ENCODE measurements at places on chromosomes 2 and 18. TPM values are rescaled to one million over a fixed set of nuclear protein-coding genes. Genes with fewer than 3 reads are reported as not detected.
A peak's percentile ranks its signal among the peaks of the same experiment; 100 is the strongest.

C2orf66 gene
- total RNA-seq: not detected

DNA sequence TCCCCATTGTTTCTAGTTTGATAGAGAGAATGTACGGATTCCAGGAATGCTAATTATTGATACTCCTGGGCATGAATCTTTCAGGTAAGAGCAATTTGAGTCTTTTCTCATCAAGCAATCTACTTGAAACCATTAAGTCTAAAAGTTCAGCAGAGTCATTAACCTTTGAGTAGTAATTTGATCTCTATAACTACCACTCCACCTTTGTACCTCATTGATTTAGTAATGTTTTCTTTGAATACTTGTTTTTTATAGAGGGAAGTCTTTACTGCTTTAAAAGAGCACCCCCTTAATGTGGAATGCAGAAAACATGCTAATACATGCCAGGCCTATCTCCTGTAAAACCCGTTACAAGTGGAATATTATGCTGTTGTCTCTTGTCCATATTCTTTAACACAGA lies 45.0 kb downstream of the EIF5B start:
- H3K27me3 ChIP-seq: no peaks in the 10 kb centered on the region
- no peaks in the 10 kb centered on the region for H3K4me1 ChIP-seq
- H3K4me3 ChIP-seq: no peak overlapping the region

- no peaks in the 10 kb centered on the region for H3K27me3 ChIP-seq
- no peak overlapping the region for H3K27ac ChIP-seq
- H3K4me1 ChIP-seq: no peaks in the 10 kb centered on the region
- no peak overlapping the region for H3K4me3 ChIP-seq
These were observed 30.4 kb downstream of the CYTIP start for GRCh38 chr2:157413326-157414035.

- no peak overlapping the region for H3K4me3 ChIP-seq
- H3K27ac ChIP-seq: no peak overlapping the region
- no peaks in the 10 kb centered on the region for H3K36me3 ChIP-seq
- H3K4me1 ChIP-seq: no peaks in the 10 kb centered on the region
- DNase-seq: no peak
- H3K27me3 ChIP-seq: no peaks in the 10 kb centered on the region
These were observed 271.2 kb upstream of the SETBP1 start for GRCh38 chr18:44409515-44409914.

TMBIM1 gene
- 124 TPM for total RNA-seq

GRCh38 chr2:62477573-62477972 lies 28.4 kb downstream of the TMEM17 start:
- H3K27ac ChIP-seq: peak overlapping the region; percentile 73
- H3K27me3 ChIP-seq: no peaks in the 10 kb centered on the region
- H3K4me1 ChIP-seq: peaks cover 3% of the 10 kb centered on the region
- H3K36me3 ChIP-seq: no peaks in the 10 kb centered on the region
- H3K4me3 ChIP-seq: no peak overlapping the region
- DNase-seq: no peak

DNA sequence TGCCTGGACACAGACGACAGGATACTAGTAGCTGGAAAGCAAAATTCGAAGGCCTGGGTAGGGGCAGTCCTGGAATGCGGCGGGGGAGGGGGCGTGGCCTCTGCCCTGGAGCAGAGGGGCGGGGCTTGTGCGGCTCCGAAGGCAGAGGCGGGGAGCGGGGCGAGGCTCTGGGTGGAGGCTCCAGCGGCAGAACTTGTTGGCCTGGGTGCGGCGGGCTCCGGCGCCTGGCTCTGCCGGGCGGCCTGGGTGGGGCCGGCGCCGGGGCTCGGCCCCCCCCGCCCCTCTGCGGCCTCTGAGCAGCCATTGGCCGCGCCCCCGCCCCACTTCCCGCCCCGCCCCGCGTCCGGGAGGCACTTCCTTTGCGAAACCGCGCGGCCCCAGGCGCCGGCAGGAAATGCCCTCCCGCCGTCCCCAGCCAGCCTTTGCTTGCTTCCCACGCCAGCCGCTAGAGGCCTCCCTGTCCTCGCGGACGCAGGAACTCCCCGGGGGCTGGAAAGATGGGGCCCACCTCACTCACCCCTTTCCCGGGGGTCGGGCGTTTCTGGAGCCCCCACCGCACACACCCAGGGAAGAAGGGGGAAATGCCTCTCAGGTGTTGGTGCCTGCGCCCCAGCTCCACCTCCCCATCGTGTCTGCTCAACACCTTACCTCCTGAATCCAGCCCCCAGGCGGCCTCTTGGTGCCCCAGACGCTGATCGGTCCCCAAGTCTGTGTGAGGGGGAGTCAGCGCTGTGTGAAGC lies 6.7 kb downstream of the CTDSP1 start:
- DNase-seq: peak; percentile 97
- H3K27ac ChIP-seq: peak overlapping the region; percentile 94
- H3K36me3 ChIP-seq: no peaks in the 10 kb centered on the region
- no peaks in the 10 kb centered on the region for H3K4me1 ChIP-seq

- DNase-seq: no peak
- no peak overlapping the region for H3K27ac ChIP-seq
- H3K4me3 ChIP-seq: no peak overlapping the region
These were observed 16.2 kb downstream of the DOCK10 start for GRCh38 chr2:225025917-225026571.

GRCh38 chr2:203659331-203660049 lies 46.9 kb upstream of the CD28 start:
- H3K36me3 ChIP-seq: no peaks in the 10 kb centered on the region
- DNase-seq: no peak
- no peak overlapping the region for H3K4me3 ChIP-seq
- no peaks in the 10 kb centered on the region for H3K4me1 ChIP-seq
- no peaks in the 10 kb centered on the region for H3K27me3 ChIP-seq
- H3K27ac ChIP-seq: no peak overlapping the region

GPR55 gene
- not detected for total RNA-seq

PNO1 gene
- 15.8 TPM for total RNA-seq

SDC1 gene
- total RNA-seq: not detected

GRCh38 chr2:216222650-216223352 lies 113.7 kb downstream of the XRCC5 start:
- no peak for DNase-seq
- H3K27me3 ChIP-seq: no peaks in the 10 kb centered on the region
- no peaks in the 10 kb centered on the region for H3K4me1 ChIP-seq
- H3K27ac ChIP-seq: no peak overlapping the region
- no peak overlapping the region for H3K4me3 ChIP-seq

DNA sequence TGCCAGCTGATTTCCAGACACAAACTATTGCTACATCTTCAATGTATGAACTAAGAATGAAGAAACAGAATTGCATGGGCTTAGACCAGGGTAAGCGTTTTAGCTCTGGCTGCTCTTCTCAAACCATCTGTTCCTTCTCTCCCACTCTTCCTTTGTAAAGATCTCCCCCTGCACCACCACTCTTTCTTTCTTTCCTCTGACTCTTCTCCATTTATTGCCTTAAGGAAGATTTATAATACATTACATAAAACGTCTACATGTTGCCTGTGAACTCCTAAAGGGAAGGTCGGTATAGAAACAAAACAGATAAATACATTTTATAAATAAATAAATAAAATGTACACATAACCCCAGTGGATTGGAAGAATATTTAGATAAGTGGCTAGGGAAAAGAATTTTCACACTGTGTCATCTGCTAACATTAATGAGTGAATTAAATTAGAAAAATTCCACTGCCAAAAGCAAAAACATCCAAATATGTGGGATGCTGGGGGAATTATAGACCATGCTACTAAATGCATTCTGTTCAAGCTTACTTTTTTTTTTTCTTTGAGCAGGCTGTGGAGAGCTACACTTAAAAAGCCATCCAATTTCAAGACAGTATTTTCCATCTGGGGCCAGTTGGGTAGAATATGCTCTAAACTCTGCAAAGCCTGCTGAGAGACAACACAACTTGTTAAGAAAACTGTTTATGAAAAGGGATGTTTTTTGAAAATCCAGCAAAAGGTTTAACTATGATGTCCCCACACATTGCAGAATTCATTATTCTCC lies 41.5 kb downstream of the NCKAP5 start:
- H3K36me3 ChIP-seq: no peaks in the 10 kb centered on the region
- no peaks in the 10 kb centered on the region for H3K4me1 ChIP-seq
- no peak overlapping the region for H3K4me3 ChIP-seq
- no peaks in the 10 kb centered on the region for H3K27me3 ChIP-seq

DNA sequence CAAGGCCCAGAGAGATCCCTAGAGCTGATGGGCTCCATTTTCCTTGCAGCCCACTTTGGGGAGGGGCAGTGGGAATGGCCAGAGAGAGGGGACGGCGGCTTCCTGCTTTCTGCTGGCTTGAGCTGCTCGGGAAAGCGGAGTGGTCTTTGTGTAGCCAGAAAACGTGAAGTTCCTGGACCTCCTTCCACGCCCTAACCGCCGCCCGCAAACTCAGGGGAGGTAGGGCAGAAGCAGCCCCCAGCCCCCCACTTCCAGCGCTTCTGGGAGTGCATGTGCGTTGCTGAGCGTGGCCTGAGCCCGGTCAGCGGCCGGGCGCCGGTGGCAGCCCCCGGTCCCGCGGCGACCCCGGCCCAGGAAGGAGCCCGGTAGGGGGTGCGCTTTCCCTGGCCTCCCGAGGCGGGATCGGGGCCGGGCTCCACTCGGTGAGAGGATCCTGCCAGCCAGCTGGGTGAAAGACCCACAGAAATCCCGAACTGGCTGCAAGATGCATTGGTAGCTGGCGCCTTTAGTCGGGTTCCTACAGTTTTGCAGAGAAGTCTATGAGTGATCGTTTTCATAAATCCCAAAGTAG lies 25.3 kb upstream of the BOD1L2 start:
- H3K27ac ChIP-seq: no peak overlapping the region
- no peak overlapping the region for H3K4me3 ChIP-seq
- H3K4me1 ChIP-seq: no peaks in the 10 kb centered on the region
- no peaks in the 10 kb centered on the region for H3K27me3 ChIP-seq
- no peaks in the 10 kb centered on the region for H3K36me3 ChIP-seq
- DNase-seq: no peak

DLX1 gene
- total RNA-seq: 0.14 TPM

ABCG5 gene
- not detected for total RNA-seq

DNA sequence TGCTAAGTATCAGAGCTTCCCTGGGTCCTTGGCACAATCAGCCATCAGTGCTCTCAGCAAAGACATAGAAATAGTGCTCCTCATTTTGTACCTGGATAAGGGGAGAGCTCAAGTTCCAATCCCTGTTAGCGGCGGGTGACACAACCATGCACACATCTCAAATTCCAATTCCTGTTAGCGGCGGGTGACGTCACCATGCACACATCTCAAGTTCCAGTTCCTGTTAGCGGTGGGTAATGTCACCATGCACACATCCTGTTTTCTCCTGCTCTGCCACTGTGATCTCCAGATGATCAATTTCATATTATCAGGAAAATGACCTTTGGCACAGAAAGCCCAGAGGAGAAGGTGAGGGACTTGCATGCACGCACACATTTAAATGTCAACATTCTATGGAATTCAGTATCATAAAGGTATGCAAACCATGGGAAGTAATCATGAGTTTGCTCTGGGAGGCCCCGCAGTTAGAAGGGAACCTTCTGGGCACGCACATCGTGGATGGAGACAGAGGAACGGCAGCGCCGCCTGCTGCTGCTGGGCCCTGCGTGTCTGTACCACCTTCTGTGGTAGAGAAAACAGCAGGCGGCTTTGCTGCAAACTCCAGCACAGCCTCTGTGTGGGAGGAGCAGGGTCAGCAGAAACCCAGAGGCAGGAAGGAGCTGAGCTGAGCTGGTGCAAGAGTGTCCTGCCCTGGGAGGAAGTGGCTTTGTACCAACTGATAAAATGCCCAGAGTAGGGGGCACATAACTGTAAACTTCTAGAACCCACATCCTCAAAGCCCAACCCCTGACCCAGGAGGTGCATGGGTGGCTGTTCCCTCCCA lies 77.8 kb downstream of the MBP start:
- H3K27ac ChIP-seq: peak overlapping the region; percentile 74
- H3K36me3 ChIP-seq: no peaks in the 10 kb centered on the region
- H3K4me3 ChIP-seq: no peak overlapping the region
- no peaks in the 10 kb centered on the region for H3K27me3 ChIP-seq
- no peaks in the 10 kb centered on the region for H3K4me1 ChIP-seq

GRCh38 chr2:3704692-3705091 lies 1.3 kb downstream of the DCDC2C start:
- H3K36me3 ChIP-seq: no peaks in the 10 kb centered on the region
- H3K27me3 ChIP-seq: no peaks in the 10 kb centered on the region
- DNase-seq: no peak

DNA sequence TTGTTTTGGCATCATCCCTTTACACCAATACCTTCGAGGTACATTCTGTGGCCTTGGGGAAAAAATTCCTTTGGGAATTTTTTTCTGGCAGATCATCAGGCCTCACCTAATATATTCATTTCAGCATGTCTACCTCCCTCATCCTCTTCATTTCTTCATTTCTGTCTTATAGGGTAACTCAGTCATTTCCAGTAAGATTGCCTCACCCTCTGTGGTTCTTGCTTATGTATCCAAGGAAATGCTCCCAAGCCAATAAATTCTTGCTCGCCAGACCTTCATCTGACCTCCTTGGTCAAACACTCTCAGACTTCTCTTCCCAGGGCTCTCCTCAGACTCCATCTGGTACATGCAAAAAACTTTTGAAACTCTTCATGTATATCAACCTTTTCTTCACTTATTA lies 265.6 kb downstream of the TMX3 start:
- no peak overlapping the region for H3K4me3 ChIP-seq
- H3K4me1 ChIP-seq: no peaks in the 10 kb centered on the region
- H3K36me3 ChIP-seq: no peaks in the 10 kb centered on the region
- no peak for DNase-seq
- no peaks in the 10 kb centered on the region for H3K27me3 ChIP-seq
- no peak overlapping the region for H3K27ac ChIP-seq

DNA sequence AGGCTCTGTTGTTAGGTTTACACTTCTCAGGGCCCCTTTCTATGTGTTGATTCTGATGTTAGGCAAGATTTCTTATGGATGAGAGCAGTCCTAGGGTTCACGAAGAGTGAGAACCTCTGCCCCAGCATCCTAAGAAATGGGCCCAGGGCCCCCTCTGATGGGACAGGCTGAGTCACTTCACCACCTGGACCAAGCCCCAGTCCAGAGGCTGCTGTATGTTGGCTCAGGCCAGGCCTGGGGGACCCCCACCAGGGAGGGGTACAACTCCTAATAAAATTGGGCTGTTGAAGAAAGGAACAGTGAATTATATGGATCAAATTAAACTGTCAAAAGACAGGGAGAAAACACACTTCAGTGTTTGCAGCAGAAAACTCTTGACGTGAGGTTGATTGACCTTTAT lies 365.9 kb upstream of the HS6ST1 start:
- H3K27ac ChIP-seq: no peak overlapping the region
- H3K4me1 ChIP-seq: no peaks in the 10 kb centered on the region
- no peaks in the 10 kb centered on the region for H3K36me3 ChIP-seq

GRCh38 chr2:97747716-97748115 lies 34.3 kb downstream of the ZAP70 start:
- H3K4me3 ChIP-seq: no peak overlapping the region
- H3K27ac ChIP-seq: no peak overlapping the region
- DNase-seq: no peak
- no peaks in the 10 kb centered on the region for H3K36me3 ChIP-seq
- H3K27me3 ChIP-seq: no peaks in the 10 kb centered on the region

GRCh38 chr18:68340606-68341005 lies 374.3 kb downstream of the TMX3 start:
- no peak overlapping the region for H3K27ac ChIP-seq
- no peaks in the 10 kb centered on the region for H3K4me1 ChIP-seq
- H3K36me3 ChIP-seq: no peaks in the 10 kb centered on the region
- peaks cover 3% of the 10 kb centered on the region for H3K27me3 ChIP-seq
- no peak for DNase-seq

CPLX4 gene
- not detected for total RNA-seq

RNU2-63P gene
- not detected for total RNA-seq

GRCh38 chr2:127361929-127362885 lies 25.6 kb downstream of the MAP3K2 start:
- H3K4me1 ChIP-seq: peaks cover 8% of the 10 kb centered on the region
- H3K36me3 ChIP-seq: no peaks in the 10 kb centered on the region
- DNase-seq: no peak

DSG4 gene
- total RNA-seq: not detected

GRCh38 chr18:11862468-11863137 lies 11.4 kb downstream of the CHMP1B start:
- H3K4me3 ChIP-seq: no peak overlapping the region
- H3K27ac ChIP-seq: no peak overlapping the region
- H3K27me3 ChIP-seq: no peaks in the 10 kb centered on the region
- H3K4me1 ChIP-seq: no peaks in the 10 kb centered on the region
- H3K36me3 ChIP-seq: no peaks in the 10 kb centered on the region
